ENCODE measurements at places on chromosomes 6 and 20. TPM values are rescaled to one million over a fixed set of nuclear protein-coding genes. Genes with fewer than 3 reads are reported as not detected.

- DNase-seq, result no peak
- no peaks in the 10 kb centered on the region for H3K27me3 ChIP-seq
- H3K4me1 ChIP-seq, result peaks cover 12% of the 10 kb centered on the region
- H3K27ac ChIP-seq, result no peak overlapping the region
- no peak overlapping the region for H3K4me3 ChIP-seq
Observed at GRCh38 chr6:95572098-95572497, 5.2 kb upstream of the MANEA start.

DNA sequence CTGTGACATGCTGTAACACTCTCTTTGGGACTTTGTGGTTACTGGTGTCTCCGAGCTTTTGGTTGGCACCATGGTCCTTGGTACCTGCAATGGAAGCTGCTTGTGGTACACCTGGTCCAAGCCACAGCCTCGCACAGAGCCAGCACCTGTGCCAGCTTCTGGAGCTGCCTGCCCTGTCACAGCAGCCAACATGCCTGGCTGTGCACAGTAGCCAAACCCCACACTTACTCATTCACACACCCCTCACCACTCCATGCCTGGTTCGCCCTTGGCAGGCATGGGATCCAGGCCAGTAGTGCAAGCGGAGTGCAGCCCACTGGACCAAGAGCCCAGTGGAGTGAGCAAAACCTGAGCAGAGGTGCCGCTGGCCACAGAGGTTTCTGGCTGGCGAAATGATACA is 459.9 kb downstream of the TBC1D32 start:
- H3K27me3 ChIP-seq, result no peaks in the 10 kb centered on the region
- no peaks in the 10 kb centered on the region for H3K4me1 ChIP-seq
- DNase-seq, result no peak
- no peaks in the 10 kb centered on the region for H3K36me3 ChIP-seq
- no peak overlapping the region for H3K4me3 ChIP-seq

GRCh38 chr20:7792150-7792869 is 147.9 kb downstream of the HAO1 start:
- no peak for DNase-seq
- H3K27me3 ChIP-seq, result peaks cover 2% of the 10 kb centered on the region
- H3K36me3 ChIP-seq, result no peaks in the 10 kb centered on the region

GRCh38 chr6:44685213-44685612 is 297.7 kb downstream of the CDC5L start:
- no peaks in the 10 kb centered on the region for H3K27me3 ChIP-seq
- H3K36me3 ChIP-seq, result peaks cover 17% of the 10 kb centered on the region
- H3K4me3 ChIP-seq, result no peak overlapping the region
- no peak overlapping the region for H3K27ac ChIP-seq
- H3K4me1 ChIP-seq, result peaks cover 17% of the 10 kb centered on the region
- peak; percentile 40 for DNase-seq

DNA sequence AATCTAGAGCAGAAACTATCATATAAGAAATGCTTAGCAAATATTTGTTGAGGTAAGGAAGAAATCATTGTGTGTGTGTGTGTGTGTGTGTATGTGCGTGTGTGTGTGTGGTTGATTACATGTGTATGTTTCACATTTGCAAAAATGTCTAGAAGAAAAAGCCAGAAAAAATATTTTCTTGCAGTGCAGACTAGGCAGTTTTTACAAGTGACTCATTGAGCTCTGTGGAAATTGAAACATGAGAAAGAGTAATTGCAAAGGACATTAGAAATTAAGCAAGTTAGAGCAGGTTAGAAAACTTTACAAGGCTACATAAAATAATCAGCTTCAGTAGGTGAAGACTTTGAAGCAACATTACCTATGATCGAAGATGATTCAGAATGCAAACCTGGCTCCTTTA is 669.0 kb upstream of the EYS start:
- no peaks in the 10 kb centered on the region for H3K27me3 ChIP-seq
- H3K27ac ChIP-seq, result no peak overlapping the region
- H3K36me3 ChIP-seq, result no peaks in the 10 kb centered on the region
- H3K4me3 ChIP-seq, result no peak overlapping the region
- peaks cover 2% of the 10 kb centered on the region for H3K4me1 ChIP-seq

- no peak overlapping the region for H3K4me3 ChIP-seq
- DNase-seq, result no peak
- peaks cover 9% of the 10 kb centered on the region for H3K36me3 ChIP-seq
- H3K4me1 ChIP-seq, result peaks cover 41% of the 10 kb centered on the region
- no peaks in the 10 kb centered on the region for H3K27me3 ChIP-seq
Observed at GRCh38 chr6:53284901-53285300, 63.8 kb downstream of the ELOVL5 start.

- no peak for DNase-seq
- H3K27me3 ChIP-seq, result no peaks in the 10 kb centered on the region
- H3K27ac ChIP-seq, result no peak overlapping the region
- H3K4me3 ChIP-seq, result no peak overlapping the region
- H3K4me1 ChIP-seq, result peaks cover 14% of the 10 kb centered on the region
Observed at GRCh38 chr6:1657771-1658165, 48.1 kb downstream of the FOXC1 start.

GRCh38 chr20:62293111-62293784 is 9.5 kb upstream of the ADRM1 start:
- no peak overlapping the region for H3K4me3 ChIP-seq
- no peak overlapping the region for H3K27ac ChIP-seq
- no peaks in the 10 kb centered on the region for H3K4me1 ChIP-seq

DNA sequence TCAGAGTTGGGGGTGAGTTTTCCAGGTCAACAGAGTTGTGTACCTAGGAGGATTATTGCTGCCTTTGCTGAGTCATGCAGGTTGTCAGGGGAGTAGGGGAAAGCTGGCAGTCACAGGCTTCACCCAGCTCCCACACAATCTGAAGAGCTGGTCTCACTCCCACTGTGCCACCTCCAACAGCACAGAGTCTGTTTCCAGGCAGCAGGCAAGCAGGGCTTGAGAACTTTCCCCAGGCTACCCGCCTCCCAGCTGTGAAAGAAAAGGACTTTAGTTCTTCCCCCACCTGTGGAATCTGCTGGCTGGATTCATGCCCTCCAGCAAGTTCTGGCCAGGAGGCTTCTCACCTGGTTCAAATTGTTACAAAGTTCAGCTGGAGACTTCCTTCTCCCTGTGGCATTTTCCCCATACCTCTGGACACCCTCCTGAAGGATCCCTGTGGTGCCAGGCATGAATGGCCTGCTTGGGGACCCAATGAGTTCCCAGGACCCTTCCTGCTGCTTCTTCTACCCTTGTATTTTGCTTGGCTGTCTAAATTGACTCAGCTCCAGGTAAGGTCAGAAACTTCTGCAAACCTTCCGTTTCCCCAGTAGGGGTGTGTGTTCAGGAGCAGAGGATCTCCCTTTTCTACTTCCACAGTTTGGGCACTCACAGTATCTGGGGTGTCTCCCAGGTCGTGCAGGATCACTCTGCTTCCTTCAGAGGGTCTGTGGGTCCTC is 378.1 kb upstream of the MAN1A1 start:
- no peaks in the 10 kb centered on the region for H3K36me3 ChIP-seq
- no peak overlapping the region for H3K27ac ChIP-seq
- H3K27me3 ChIP-seq, result peaks cover 18% of the 10 kb centered on the region
- H3K4me3 ChIP-seq, result no peak overlapping the region
- DNase-seq, result no peak

- no peak for DNase-seq
- no peaks in the 10 kb centered on the region for H3K27me3 ChIP-seq
- no peak overlapping the region for H3K27ac ChIP-seq
- peaks cover 29% of the 10 kb centered on the region for H3K36me3 ChIP-seq
- H3K4me3 ChIP-seq, result no peak overlapping the region
Observed at GRCh38 chr6:167906899-167907298, 80.2 kb downstream of the AFDN start.

DNA sequence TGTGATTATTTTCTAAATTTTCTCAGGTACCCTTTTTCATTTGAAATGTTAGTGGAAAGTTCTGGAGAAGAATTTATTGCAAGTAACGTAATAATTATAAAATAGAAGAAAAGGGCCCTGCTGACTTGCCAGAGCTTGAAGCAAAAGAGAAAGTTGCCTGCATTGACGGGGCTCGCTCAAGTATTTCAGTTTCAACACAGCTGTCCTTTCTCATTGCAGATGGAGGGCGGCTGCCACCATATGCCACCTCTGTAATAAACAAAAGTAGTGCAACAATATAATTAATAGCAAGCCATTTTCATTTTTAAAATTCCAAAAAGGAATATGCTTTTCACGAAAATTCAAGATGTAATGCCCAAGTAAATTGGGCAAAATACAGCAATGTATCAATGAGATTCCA is 246.2 kb downstream of the PACRG start:
- no peak for DNase-seq
- peaks cover 5% of the 10 kb centered on the region for H3K4me1 ChIP-seq
- no peak overlapping the region for H3K4me3 ChIP-seq
- no peaks in the 10 kb centered on the region for H3K36me3 ChIP-seq
- no peak overlapping the region for H3K27ac ChIP-seq

- no peak overlapping the region for H3K4me3 ChIP-seq
- peaks cover 1% of the 10 kb centered on the region for H3K36me3 ChIP-seq
- H3K27ac ChIP-seq, result no peak overlapping the region
- DNase-seq, result no peak
- no peaks in the 10 kb centered on the region for H3K27me3 ChIP-seq
Observed at GRCh38 chr6:44921798-44922197, 406.3 kb upstream of the RUNX2 start.

DNA sequence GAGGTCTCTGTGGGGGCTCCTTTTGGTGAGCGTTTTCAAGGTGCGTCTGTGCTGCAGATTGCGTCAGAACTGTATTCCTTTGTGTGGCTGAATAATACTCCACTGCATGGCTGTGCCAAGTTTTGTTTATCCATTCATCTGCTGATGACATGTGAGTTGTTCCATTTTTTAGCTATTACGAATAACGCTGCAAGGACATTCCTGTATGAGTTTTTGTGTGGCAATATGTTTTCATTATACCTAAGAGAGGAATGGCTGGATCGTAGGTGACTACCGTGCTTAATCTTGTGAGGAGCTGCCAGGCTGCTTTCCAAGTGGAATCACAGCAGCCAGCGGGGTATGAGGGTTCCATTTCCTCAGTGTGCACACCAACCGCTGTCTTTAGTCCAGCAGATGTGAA is 1.1 kb upstream of the DACT2 start:
- no peak overlapping the region for H3K27ac ChIP-seq
- peaks cover 1% of the 10 kb centered on the region for H3K36me3 ChIP-seq
- peak; percentile 38 for DNase-seq

DNA sequence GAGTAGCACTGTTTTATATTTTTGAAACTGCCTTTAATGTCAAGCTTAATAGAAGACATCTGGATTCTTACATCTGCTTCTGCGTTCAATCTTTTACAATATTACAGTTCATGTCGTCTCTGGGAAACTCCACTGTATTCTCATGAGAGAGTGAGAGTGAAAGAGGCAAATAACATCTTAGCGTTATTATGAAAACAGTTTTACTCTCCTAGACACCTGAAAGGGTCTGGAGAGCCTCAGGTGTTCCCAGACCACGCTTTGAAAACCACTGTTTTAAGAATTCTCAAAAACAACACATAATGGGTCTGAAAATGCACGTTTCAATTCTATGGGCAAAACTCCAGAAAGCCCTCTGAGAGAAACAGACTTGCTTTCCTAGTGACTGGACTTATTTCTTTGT is 63.3 kb downstream of the ARHGAP18 start:
- DNase-seq, result no peak
- peak overlapping the region; percentile 11 for H3K4me3 ChIP-seq

GRCh38 chr20:35502352-35502751 is 27.1 kb downstream of the C20orf173 start:
- DNase-seq, result no peak
- H3K4me3 ChIP-seq, result no peak overlapping the region
- no peaks in the 10 kb centered on the region for H3K27me3 ChIP-seq
- peaks cover 8% of the 10 kb centered on the region for H3K4me1 ChIP-seq
- H3K27ac ChIP-seq, result no peak overlapping the region

DNA sequence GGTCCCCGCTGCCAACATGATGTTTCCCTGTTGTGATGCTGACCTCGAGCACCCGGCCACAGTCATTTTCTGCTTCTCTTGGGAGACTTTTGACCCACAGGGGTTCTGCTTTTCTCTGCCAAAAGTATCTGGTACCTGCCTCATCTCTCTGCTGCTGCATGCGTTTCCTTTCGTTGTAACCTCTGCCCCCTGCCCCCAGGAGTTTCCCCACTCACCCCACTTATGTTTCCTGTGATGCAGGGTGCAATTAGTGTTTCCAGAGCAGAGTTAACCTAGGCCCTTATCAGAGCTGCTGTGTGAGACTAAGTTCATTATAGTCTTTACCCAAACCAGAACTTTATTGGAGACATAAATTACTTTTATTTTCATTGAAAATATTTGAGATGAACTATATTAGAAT is 65.2 kb upstream of the EDN3 start:
- H3K4me1 ChIP-seq, result no peaks in the 10 kb centered on the region
- DNase-seq, result no peak
- no peak overlapping the region for H3K27ac ChIP-seq

DNA sequence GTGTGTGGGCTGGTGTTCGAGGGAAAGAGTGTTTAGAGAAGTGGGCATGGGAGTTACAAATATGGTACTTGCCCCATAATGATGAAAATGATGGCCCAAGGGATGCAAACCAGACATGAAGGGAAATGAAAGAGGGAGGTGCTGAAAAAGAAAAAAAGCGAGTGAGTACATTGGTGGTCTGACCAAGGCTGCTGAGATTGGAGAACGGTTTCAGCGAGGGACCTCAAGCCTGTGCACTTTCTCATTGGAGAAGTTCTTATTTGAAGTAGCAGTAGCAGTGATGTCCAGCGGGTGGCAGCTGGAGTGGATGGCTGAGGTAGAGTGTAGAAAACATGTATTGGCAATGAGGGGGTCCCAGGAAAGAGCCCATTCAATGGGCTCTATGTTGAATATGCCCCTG is 54.8 kb downstream of the TNFAIP3 start:
- H3K4me3 ChIP-seq, result no peak overlapping the region
- no peak overlapping the region for H3K27ac ChIP-seq
- no peaks in the 10 kb centered on the region for H3K36me3 ChIP-seq
- peaks cover 18% of the 10 kb centered on the region for H3K4me1 ChIP-seq
- no peaks in the 10 kb centered on the region for H3K27me3 ChIP-seq

DNA sequence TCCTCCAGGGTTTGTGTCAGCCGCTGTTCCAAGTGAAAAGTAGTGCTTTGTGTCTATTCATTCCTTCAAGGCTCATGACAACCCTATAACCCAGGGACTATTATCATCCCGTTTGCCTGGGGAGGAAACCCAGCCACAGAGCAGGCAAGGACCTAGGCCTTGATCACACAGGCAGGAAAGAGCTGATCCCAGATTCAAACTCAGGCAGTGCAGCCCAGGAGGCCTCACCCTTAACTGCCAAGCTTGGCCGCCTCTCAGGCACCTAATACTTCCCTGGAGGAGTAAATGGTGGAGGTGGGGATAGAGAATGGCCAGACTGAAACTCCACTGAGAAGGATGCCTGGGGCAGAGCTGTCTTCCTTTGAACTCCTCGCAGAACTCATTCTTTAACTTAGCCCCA is 215.1 kb upstream of the QKI start:
- no peak for DNase-seq
- no peaks in the 10 kb centered on the region for H3K36me3 ChIP-seq
- H3K4me3 ChIP-seq, result no peak overlapping the region
- no peaks in the 10 kb centered on the region for H3K27me3 ChIP-seq
- no peaks in the 10 kb centered on the region for H3K4me1 ChIP-seq

The ENPP3 gene
- not detected for total RNA-seq

The BLOC1S5 gene
- 11.0 TPM for total RNA-seq

The HLA-DRB1 gene
- not detected for total RNA-seq

The CDH22 gene
- total RNA-seq, result not detected

The PRDM1 gene
- total RNA-seq, result 0.29 TPM

The SAPCD1 gene
- 2.5 TPM for total RNA-seq

The ERVFRD-1 gene
- not detected for total RNA-seq

The CRIP3 gene
- total RNA-seq, result 1.8 TPM

The PIM1 gene
- 12.8 TPM for total RNA-seq

The PARD6B gene
- total RNA-seq, result 1.1 TPM

The DACT2 gene
- total RNA-seq, result 1.4 TPM

The CALHM5 gene
- 4.9 TPM for total RNA-seq

The LBP gene
- total RNA-seq, result not detected

The WFDC6 gene
- total RNA-seq, result not detected
